Suppressor macrophage treated with lipopolysaccharide for 4 hours (primary cell): ENCODE measurements at places on chromosomes 11 and 22.
A peak's percentile ranks its signal among the peaks of the same experiment; 100 is the strongest.

DNA sequence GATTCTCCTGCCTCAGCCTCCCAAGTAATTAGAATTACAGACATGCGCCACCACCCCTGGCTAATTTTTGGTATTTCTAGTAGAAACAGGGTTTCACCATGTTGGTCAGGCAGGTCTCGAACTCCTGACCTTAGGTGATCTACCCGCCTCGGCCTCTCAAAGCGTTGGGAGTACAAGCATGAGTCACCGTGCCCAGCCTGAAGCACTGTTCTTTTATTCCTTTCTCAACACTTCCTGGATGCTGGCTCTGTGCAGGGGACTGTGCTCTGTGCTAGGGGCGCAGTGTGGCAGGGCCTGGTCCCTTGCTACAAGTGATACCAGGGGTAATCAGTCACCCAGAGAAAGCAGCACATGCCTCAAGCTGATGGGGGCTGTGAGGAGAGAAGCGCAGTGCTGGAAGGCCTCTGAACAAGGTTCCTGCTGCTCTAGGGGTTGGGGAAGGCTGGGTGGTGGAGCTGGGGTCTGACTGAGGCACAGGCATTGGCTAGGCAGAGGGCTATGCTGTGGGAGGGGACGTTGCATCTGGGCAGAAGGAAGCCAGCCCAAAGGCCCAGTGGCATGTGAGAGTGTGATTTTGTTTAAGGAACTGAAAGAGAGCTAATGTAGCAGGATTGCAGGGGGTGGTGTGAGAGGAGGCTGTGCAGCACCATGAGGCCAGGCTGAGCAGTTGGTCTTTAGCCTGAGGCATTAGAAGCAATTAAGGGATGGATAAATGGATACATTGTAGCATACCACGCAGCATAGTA, 42.5 kb downstream of the CABIN1 start:
- DNase-seq = peak; percentile 36

DNA sequence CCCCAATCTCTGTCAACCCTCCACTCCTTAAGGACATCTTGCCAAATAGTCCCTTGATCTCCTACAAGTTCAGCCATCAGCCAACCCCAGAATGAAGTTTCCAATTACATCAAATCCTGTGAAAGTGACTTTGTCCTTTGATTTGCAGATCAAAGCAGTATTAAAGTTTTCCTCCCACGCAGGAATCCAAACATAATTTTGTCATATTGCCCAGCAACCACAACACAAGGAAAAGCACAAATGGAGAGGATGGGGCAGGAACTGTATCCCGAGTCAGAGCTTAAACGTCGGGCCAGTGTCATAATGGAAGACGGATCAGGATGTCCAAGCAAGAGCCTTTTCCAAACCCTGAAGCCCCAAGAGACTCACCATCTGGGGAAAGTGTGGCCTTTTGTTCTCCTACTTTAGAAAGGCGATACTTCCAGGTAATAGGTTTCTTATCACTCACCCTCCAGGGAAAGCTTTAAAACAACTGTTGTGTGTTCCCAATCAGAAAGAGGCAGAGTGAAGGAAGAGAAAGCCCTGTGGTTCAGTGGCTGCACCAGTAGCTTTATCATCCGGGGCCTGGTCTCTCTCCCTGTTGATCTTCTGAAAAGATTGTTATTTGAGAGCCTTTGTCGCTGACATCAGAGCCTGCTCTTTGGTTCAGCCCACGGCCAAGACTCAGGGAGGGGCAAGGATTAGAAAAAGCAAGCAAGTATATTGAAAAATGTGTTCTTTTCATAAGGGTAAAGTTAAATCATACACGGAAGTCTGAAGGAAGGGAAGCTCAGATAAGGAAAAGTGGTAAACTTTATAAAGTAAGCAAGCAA, 41.7 kb downstream of the EXPH5 start:
- DNase-seq = no peak

GRCh38 chr22:42842658-42843370, 14.3 kb downstream of the ARFGAP3 start:
- no peak for DNase-seq

DNA sequence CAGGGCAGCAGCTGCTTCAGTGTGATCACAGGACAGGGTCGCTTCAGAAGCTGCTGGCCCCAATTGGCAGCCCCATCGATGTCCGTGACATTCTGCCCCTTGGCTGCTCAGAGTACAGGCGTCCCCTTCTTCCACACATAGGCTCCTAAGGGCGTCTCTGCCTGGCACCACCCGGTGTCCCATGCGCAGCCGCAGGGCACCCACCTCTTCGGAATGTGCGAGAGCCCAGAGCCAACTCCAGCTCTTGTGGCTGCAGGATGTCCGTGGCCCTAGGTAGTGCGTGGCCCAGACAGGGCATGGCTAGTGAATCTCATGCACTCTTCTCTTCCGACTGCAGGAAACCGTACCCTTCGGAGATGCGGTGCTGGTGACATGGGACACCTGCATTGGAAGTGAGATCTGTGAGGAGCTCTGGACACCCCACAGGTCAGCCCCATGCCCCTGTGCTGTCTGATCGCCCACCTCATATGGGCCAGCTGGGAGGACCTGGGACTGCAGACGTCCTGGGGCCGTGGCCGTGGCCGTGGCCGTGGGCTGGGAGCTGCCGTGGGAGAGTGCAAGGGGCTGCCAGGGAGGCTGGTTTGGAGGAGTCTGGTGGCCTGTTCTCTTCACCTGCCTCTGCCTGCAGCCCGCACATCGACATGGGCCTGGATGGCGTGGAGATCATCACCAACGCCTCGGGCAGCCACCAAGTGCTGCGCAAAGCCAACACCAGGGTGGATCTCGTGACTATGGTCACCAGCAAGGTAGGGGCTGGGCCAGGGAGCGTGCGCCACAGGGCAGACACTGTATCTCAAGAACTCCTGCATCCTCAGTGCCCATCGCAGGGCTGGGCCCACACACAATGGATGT, 20.2 kb downstream of the NADSYN1 start:
- DNase-seq = no peak

DNA sequence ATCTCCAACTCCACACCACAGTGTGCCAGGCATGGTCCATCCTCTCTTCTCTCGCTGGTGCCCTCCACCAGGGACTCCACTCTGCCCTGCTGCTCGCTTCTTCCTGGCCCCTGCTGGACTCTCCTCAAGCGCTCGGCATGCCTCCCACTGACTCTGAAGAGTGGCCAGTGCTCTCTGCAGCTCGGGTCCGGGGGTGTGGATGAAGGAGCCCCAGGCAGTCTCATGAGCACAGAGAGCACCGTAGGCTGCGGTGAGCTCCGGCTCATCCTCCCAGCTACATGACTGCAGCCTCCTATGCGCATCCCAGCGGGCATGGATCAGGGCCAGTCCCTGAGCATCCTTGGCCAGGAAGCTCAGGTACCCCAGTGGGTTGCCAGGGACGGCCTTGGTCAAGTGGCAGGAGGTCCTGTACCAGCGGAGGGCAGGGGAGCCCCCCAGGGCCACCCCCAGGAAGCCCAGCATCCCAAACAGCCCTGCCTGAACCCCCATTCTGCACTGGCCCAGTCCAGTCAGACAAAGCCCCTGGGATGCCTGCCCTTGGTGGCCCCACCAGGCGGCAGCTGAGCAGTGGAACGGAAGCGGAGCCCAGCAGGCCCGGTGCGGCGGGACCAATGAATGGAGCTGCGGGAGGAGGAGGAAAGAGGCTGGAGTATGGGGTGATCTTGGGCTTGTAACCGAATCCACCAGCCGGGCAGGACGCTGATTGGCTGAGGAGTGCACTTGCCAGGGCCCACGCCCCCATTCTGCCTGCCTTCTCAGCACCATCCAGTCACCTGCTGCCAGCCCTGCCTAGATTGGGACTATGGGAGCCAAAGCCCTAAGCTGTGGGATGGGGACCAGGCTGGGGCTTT, at the start of gene PLA2G3:
TSS of gene PLA2G3 (minus strand) at position 643 of the 851 bp plus-strand sequence. CDS start at position 489, 154 bp downstream.
- no peak for DNase-seq

DNA sequence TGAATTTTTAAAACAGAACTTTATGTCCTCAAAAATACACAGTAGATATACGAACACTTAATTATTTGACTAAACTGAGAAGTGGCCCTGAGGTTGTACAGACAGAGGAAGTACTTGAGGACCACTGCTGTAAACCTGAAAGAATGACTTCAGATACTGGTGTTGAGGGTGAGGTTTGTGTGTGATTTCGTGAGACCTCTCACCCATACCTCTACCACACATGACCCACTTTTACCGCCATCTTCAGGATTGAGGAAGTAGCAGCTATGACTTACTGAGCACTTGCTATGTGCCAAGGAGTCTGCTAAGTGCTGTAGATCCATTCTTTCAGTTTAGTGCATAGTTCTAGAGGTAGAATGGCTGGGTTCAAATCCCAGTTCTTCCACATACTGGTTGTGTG, 21.9 kb downstream of the MMP13 start:
- DNase-seq = no peak

GRCh38 chr11:109704432-109704831, 282.4 kb downstream of the C11orf87 start:
- DNase-seq = no peak

GRCh38 chr11:102465696-102466095, 13.1 kb upstream of the TMEM123 start:
- DNase-seq = no peak

GRCh38 chr22:41446057-41446501, 522 bp downstream of the TOB2 start:
- DNase-seq = peak; percentile 19
